ENCODE measurements at places on chromosomes 2 and 18. TPM values are rescaled to one million over a fixed set of nuclear protein-coding genes. Genes with fewer than 3 reads are reported as not detected.

The RFX8 gene
- total RNA-seq = 0.52 TPM

The VRK2 gene
- total RNA-seq = 27.2 TPM

The ANKZF1 gene
- 26.0 TPM for total RNA-seq

The TGFA gene
- total RNA-seq = 7.2 TPM

The KDSR gene
- total RNA-seq = 68.8 TPM

The MEIS1 gene
- 29.1 TPM for total RNA-seq

The COPS9 gene
- total RNA-seq = 118 TPM

The SAG gene
- total RNA-seq = not detected

The STARD6 gene
- not detected for total RNA-seq

The PIGN gene
- total RNA-seq = 16.9 TPM

The PJVK gene
- 3.7 TPM for total RNA-seq

The SP5 gene
- 2.0 TPM for total RNA-seq

The CHRND gene
- not detected for total RNA-seq

The TWIST2 gene
- 25.3 TPM for total RNA-seq

The EML6 gene
- total RNA-seq = 1.7 TPM

The SCN3A gene
- 1.0 TPM for total RNA-seq

The MOGAT1 gene
- 1.6 TPM for total RNA-seq

The TMEM37 gene
- 23.0 TPM for total RNA-seq

The HRH4 gene
- total RNA-seq = 0.15 TPM

The SKOR2 gene
- not detected for total RNA-seq

The EMILIN1 gene
- 40.9 TPM for total RNA-seq

The TSHZ1 gene
- total RNA-seq = 16.5 TPM

The UBXN4 gene
- total RNA-seq = 34.0 TPM

The UGT1A3 gene
- not detected for total RNA-seq

The TLX2 gene
- 2.6 TPM for total RNA-seq

The GREB1 gene
- total RNA-seq = 2.2 TPM

The CD8B2 gene
- total RNA-seq = not detected

The SERPINB11 gene
- total RNA-seq = 0.46 TPM

The C18orf54 gene
- 1.9 TPM for total RNA-seq

The ARHGAP28 gene
- total RNA-seq = 12.3 TPM

The CDKL4 gene
- not detected for total RNA-seq

The EMILIN2 gene
- total RNA-seq = 31.9 TPM

The NT5C1B gene
- total RNA-seq = not detected

The RGPD3 gene
- total RNA-seq = 0.17 TPM

The VWC2L gene
- total RNA-seq = not detected

The FARP2 gene
- 76.5 TPM for total RNA-seq

The TRPM8 gene
- total RNA-seq = not detected

The TUBB6 gene
- 184 TPM for total RNA-seq

The CXCR4 gene
- total RNA-seq = 53.2 TPM

The LYG1 gene
- total RNA-seq = 1.5 TPM

The RBKS gene
- total RNA-seq = 3.3 TPM

The IL36A gene
- total RNA-seq = not detected

The IMPACT gene
- 21.6 TPM for total RNA-seq

The RAD51AP2 gene
- not detected for total RNA-seq

The MYO7B gene
- 3.7 TPM for total RNA-seq

The MROH2A gene
- total RNA-seq = not detected

The CCDC85A gene
- 41.7 TPM for total RNA-seq

The VAMP8 gene
- 250 TPM for total RNA-seq

The TMEM178A gene
- 1.7 TPM for total RNA-seq

The GRB14 gene
- 2.7 TPM for total RNA-seq

The PRKCE gene
- total RNA-seq = 121 TPM
